ENCODE measurements at places on chromosomes 2 and 18.

DNA sequence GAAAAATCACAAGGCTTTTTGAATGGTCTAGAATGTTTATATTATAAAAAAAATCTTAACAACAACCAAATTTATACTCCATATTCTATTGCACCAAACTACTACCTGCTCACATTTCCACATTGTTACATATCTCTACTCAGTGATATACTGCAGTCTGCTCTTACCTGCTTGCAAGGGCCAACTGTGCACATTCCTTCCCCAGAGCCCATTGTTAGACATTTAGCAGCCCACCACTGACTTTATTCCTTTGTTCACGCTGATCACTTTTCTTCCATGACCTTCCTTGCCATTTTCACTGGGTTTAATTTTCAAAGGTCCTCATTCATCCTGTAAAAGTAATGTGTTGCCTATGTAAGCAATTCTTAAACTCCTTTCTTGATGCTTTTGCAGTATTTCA, 109.7 kb upstream of the KCNJ3 start:
- DNase-seq: no peak

GRCh38 chr2:212364112-212364985, 174.3 kb downstream of the ERBB4 start:
- DNase-seq: no peak

- no peak for DNase-seq
Observed at GRCh38 chr2:203532957-203533658, 2.0 kb downstream of the RAPH1 start.

- no peak for DNase-seq
Observed at GRCh38 chr2:29518010-29518409, 402.8 kb downstream of the CLIP4 start.

DNA sequence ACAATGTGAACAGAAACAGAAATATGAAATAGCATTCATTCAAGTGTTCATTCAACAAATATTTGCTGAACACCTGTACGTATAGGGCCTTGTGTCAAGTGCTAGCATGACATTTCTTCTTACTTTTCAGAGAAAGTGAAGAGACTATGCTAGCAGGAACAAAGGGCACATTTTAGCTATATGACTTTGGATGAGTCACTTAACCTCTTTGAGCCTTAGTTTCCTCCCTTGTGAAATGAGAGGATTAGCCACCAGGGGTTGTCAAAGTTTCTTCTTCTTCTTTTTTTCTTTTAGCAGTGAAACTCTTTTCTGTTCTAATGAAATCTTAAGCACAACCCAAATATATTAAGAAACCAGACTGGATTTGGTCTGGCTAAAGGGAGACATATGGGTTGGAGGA, 53.1 kb downstream of the FIGN start:
- no peak for DNase-seq

GRCh38 chr18:78984941-78985784, 5.5 kb downstream of the SALL3 start:
- peak; percentile 83 for DNase-seq

DNA sequence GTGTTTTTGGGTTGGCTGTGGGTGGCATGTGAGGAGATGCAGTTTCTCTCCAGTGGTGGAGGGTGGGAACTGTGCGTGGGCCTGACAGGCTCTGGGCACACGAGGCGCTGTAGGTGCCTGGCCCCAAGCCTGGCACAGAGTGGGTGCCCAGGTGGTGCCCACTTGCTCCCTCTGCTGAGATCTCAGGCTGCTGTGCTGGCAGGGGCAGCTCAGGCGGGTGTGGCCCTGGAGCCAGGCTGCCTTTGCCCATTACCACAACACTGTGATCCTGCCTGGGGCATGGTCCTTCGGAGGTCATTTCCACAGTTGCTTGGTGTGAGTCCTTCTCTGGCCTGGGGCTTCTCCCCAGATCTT, 20.4 kb downstream of the TSHZ1 start:
- DNase-seq: no peak

DNA sequence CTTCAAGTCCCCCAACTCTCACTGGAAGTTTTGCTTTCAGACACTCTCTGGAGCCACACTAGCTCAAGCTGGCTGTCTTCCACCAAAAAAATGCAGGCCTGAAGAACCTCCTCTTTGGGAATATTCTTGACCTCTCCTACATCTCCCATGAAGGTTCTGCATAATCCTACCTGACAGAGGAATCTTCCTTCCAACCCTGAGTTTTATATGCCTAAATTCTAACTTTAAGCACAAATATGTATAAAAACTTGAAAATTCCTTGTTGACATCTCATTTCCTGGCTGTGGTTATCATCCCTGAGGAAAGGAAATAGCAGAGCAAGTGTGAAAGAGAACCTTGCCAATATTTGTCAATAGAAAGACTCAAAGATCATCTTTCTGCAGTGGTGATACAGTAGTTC, 249.0 kb downstream of the LPIN1 start:
- DNase-seq: no peak
